ENCODE measurements at places on chromosomes 7 and 10. TPM values are rescaled to one million over a fixed set of nuclear protein-coding genes. Genes with fewer than 3 reads are reported as not detected.

VWDE gene
- 0.39 TPM for total RNA-seq

EBF3 gene
- 19.5 TPM for total RNA-seq

LBX1 gene
- 0.20 TPM for total RNA-seq

SLF2 gene
- total RNA-seq, result 37.9 TPM

ERVW-1 gene
- 0.20 TPM for total RNA-seq

FBH1 gene
- total RNA-seq, result 56.4 TPM

OPN4 gene
- total RNA-seq, result not detected

ASB10 gene
- total RNA-seq, result 0.69 TPM

SPAG6 gene
- total RNA-seq, result not detected

- DNase-seq, result no peak
These were observed 18.1 kb upstream of the TRIM8 start for GRCh38 chr10:102626026-102626685.

DNA sequence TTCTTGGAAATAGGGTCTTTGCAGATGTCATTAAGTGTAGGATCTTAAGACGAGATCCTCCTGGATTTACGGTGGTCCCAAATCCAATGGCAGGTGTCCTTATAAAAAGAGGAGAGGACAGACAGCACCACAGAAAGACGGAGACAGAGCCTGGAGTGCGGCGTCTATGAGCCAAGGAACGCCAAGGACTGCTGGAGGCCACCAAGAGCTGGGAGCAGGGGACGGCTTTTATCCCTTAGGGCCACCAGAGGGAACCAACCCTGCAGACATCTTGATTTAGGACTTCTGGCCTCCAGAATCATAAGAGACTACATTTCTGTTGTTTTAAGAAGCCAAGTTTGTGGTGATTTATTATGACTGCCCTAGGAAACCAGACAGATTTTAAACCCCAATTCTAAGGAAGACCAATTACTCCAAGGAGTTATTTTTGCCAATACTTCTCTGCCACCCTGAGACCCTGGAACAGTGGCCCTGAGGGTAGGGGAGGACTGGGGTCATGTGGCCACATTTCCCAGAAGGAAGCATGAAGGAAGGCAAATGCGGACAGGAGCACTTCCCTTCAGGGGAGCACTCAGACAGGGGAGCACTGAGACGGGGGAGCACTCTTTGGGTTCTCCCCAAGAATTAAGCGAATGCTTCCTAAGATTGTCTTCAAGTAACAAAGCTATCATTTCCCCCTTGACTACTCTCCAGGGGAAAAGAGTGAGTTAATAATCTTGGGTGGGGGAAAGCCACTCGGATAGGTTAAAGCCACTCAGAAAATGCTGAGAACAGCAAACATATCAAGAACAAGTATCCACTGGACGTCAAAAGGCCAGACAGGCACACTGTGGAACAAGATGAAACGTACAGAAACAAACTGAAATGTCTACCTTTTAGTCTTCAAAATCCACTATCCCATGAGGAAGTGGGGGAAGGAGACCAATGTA lies 67.5 kb downstream of the CHST15 start:
- DNase-seq, result peak; percentile 19

DNA sequence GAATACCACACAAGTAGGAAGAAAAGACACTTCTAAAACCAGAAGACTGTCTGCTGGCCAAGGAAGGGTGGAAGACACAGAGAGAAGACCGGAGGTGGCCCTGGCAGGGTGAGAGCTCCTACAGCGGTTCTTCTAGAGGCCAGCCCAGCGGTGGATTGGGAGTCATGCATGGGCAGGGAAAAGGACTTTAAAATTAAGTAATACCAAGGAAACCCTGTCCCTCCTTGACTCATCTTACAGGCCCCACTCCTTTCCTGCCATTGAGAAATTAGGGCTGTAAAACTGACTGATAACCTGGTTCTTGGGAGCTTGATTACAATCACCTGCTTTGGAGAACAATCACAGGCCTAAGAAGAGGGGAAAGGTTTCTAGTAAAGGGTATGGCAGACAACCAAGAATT lies 16.1 kb downstream of the CALML3 start:
- no peak for DNase-seq

DNA sequence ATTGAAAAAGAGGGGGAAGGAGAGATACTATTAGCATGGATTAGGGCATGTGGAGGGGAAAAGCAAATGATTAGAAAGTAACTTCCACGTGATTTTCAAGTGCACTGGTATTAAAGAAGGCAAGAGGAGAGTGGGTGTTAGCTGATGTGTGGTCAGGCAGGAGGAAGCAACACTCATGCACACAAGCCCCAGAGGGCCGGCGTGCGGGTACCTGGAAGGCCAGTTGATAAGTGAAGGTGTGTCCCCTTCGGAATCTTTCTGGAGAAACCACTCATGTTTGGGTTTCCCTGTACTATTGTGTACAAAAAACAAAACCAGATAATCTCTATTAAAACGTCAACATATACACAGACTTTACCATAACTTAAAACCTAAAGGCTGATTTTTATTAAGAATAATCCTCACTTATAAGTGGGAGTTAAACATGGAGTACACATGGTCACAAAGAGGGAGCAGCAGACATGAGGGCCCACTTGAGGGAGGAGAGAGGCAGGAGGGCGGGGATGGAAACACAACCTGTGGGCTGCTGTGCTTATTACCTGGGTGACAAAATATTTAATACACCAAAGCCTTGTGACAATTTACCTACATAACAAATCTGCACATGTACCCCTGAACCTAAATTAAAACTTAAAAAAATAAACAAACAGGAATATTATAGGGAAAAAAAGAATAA lies 98.9 kb downstream of the SVIL start:
- no peak for DNase-seq

DNA sequence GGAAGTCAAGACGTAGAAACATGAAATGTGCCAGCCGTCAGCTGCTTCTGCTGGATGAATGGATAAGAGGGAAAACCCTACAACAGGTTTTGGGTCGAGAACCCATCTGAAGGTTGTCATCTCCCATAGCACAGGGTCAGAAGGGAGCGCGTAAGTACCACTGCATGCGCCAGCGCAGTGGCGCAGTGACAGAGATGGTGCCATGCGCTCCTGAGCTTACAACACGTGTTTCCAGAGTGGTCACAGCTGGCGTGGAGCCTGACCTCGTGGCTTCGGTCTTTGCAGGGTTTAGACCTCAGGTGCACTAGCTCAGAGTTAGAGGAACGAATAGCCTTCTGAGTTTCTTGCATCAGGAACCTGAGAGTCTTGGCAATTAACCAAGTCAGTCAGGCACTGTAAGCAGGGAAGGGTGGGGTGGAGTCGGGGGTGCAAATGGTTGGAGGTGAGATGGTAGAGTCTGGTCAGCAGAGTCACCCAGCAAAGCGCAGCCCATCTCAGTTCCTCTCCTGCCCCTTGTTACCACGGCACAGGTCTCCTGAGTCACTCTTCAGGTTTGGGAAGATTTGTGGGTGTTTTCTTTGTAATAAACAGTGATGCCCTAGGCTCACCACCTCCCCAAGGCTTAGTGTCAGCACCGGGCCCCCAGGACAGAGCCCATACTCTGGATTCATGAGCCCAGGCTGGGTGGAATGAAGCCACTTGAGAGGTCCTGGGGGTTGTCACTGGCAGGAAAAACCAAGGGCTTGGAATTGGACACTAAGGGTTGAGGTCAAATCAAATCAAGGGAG lies 84.1 kb upstream of the PPIF start:
- DNase-seq, result no peak

DNA sequence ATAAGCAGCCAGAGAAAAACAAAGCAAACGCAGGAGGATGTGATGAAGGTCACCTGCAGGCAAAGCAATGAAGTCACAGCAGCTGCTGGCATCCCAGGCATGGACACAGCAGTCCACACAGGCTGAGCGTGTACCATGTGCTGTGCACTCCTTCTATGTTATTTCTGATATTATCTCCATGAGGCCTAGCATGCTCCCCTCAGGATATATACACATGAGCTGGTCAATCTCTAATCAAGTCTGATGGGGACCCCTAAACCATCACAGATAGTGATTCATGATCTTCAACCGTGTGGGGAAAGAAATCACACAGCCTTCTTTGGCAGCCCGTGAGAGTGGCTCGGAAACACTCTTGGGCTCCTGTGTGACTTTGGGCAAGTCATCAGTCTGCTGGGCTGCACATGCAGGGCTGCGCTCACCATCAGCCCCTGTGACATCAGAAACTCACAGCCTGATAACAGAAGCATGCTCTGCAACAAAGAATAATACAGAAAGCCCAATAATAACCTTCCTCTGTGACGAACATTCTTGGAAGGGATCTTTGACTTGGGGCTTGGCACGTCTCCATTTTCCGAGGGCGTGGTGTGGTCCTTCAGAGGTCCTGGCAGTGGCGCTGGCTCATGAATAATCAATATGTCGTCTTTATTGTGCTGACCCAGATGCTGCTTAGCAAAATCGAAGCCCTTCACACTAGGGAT lies 83.0 kb upstream of the ATP6V0A4 start:
- peak; percentile 20 for DNase-seq

GRCh38 chr10:99555825-99556523 lies 23.2 kb downstream of the NKX2-3 start:
- no peak for DNase-seq

- DNase-seq, result no peak
These were observed 75.9 kb downstream of the ADARB2 start for GRCh38 chr10:1661416-1661815.

GRCh38 chr7:118280319-118281012 lies 56.0 kb downstream of the ANKRD7 start:
- no peak for DNase-seq

- DNase-seq, result peak; percentile 24
These were observed 32.1 kb upstream of the PAX2 start for GRCh38 chr10:100713049-100713858.

DNA sequence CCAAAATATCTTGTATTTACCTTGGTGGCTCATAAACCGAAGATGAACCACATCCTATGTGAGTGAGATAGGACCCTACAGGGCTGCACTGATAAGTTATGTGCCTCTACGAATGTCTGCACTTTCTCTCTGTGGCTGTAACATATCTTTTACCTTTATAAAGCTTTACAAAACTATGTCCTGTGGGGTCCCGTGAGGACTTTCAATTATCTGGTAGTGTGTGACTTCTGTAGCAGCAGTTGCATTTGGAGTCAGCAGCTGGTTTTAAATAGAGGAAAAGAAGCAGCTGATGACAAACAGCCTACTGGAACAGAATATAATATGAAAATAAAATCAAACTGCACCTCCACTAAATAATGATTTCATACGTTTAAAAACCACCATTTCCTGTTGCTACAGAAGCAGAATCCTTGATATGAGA lies 222.4 kb upstream of the GNAI1 start:
- no peak for DNase-seq

DNA sequence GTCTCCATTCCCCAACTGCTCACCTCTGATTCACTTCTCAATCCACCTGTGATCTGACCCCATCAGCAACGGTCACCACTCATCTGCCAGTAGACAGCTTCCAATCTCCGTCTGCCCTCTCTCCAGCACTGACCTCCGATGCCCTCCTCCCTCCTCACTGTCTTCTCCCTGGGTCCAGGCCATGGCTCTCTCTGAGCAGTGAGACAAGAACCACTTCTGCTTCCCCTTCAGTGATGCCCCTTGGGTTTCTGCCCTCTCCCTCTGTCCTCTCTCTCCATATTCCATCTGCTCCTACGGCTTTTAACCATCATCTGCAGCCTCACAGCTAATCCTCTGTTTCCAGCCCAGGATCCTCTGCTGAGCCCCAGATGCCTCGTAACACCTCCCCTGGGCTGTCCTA lies 55.5 kb upstream of the OPALIN start:
- no peak for DNase-seq

DNA sequence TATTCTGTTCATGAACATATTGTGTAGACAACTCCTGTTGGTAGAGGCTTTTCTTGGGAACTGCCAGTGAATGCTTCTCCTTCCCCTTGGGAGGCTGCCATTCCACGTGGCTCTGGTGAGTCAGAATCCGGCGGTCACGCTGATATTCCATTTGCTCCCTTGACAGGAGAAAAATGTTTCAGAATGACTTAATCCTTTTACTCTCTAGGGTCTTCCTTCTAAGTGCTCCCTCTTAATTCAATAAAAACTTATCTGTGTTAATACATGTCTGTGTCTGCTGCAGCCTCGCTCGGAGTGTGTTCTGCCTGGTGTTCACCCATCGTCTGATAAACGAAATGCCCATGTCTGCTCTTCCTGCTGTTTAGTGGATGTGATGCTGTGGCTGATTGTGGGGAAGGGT lies 278.6 kb downstream of the ARHGAP12 start:
- DNase-seq, result peak; percentile 67

DNA sequence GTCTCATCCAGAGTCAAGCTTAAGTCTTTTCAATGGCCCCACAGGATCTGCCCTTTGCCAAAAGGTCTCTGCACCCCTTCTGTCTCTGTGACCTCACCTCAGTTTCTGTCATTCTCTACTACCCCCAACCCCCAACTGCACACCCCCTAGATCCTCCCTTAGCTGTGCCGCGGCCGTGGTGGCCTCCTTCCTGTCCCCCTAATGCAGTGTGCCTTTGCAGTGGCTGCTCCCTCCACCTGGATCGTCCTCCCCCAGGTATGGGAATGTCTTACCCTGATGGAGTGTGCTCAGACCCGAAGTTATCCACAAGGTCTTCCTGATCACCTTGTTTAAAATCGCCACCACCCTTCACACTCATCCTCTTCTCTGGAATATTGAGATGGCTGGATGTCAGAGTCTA lies 9.6 kb downstream of the FGF8 start:
- no peak for DNase-seq

- no peak for DNase-seq
These were observed 77.3 kb downstream of the JMJD1C start for GRCh38 chr10:63388421-63389031.

DNA sequence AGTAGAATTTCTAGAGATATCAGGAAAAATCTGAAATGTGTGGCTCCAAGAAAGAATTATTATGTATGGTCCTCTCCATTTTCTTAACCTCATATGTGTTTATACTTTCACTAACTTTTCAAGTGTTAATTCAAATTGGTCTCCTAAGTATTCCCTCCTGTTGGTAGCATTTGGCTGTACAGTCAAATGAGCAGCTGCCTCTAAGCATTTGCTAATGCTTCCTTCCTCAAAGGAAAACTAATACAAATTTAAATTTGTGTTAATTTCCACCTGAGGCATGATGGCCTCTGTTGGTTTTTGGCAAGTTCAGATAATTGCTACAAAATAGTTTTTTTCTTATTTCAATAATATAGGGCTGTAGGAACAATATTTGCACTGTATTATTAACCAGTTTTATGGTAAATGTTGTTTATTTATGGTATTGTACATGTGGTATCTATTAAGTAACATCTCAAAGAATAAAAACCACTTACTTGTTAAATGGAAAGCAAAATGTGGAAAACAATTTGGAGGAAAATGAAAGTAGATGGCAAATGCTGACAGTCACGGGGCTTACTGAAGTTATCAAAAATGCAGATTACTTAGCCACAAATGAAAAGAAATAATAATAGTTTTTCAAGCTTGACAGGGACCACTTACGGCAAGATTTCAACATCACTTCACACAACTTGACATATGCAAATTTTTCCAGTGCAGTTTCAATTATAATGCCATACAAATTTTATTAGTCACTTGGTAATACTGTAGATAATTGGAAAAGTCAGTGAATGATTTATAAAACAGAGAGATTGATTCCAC lies 299.3 kb upstream of the MEOX2 start:
- no peak for DNase-seq
